ENCODE measurements at places on chromosomes 16 and 17.

DNA sequence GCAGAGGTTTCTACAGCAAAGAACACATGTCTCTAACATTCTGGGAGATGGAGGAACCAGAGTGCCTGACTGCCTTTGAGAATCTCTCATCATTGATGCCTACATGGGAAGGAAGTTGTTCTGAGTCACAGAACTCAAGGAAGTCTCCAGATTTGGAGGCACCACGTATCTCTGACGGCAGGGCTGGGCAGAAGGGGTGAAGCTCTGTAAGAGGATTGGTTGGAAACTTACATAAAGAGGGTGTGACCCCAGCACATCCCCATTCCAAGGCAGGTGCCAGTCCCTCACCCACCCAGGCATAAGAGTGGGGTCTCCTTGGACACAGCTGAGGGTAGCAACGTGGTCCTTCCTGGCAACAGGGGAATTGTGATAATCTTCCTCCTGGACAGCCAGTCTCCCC, 17.4 kb downstream of the TNFRSF13B start:
- no peak for DNase-seq

- peak; percentile 65 for DNase-seq
These were observed 8.7 kb downstream of the CLUAP1 start for GRCh38 chr16:3509470-3509928.

GRCh38 chr17:5745111-5745813, 161.0 kb upstream of the NLRP1 start:
- no peak for DNase-seq

GRCh38 chr16:87027056-87027616, 290.1 kb downstream of the C16orf95 start:
- no peak for DNase-seq

- DNase-seq: no peak
These were observed 196.8 kb downstream of the CBLN1 start for GRCh38 chr16:49084628-49085390.

- no peak for DNase-seq
These were observed 2.2 kb upstream of the NF1 start for GRCh38 chr17:31092475-31093064.

- DNase-seq: no peak
These were observed 617 bp downstream of the ARMC7 start for GRCh38 chr17:75110234-75110937.

- DNase-seq: no peak
These were observed 97.1 kb upstream of the MYOCD start for GRCh38 chr17:12568358-12569251.

DNA sequence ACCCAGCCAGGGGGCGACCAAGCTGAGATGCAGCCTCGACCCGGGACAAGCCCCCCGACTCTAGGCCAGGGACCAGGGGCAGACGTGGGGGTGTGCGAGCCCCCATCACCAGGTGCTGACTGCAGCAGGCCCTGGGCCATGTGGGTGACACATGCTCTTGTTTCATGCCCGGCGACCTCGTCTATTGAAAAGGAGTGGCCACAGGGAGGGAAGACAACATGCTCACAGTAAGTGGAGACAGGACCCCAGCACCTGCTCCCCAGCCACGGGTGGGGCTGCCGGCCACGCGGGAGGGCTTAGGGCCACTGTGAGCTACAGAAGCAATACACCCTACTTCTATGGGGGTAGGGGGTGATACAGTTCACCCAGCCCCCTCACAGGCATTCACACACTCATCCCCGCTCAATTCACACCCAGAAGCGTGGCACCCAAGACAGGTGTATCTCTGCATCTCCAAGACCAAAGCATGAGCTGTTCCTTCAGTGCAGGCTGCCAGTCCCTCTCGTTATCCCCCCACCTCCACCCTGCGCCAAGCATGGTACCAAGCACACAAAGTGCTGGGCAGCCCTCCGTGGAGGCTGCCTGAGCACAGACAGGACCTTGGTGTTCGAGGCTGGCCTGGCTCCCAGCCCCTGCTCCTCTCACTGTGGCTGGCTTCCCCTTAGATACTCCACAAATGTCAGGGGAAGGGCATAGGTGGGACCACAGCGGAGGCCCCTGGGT, 13.6 kb downstream of the VASN start:
- no peak for DNase-seq

DNA sequence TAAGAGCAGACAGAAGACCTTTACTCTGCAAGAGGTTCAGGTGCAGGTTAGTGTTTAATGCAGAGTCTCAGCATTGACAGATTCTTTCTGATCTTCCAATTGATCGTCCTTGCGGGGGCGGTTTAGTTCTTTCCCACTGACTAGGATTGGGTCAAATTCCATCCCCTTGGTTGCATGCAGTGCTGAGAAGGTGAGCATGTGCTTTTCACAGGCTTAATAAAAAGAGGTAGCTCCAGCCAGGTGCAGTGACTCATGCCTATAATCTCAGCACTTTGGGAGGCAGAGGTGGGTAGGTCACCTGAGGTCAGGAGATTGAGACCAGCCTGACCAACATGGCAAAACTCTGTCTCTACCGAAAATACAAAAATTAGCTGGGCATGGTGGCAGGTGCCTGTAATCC, 7.5 kb upstream of the ITGAD start:
- no peak for DNase-seq

GRCh38 chr17:55463600-55463999, 42.0 kb upstream of the MMD start:
- no peak for DNase-seq

- DNase-seq: no peak
These were observed 4.4 kb downstream of the EPN3 start for GRCh38 chr17:50536683-50537646.

GRCh38 chr16:84044118-84044488, 1.5 kb upstream of the SLC38A8 start:
- DNase-seq: no peak

- no peak for DNase-seq
These were observed 16.0 kb downstream of the VAC14 start for GRCh38 chr16:70784692-70785555.

- DNase-seq: no peak
These were observed 66.9 kb downstream of the MYO18A start for GRCh38 chr17:29113334-29113733.

DNA sequence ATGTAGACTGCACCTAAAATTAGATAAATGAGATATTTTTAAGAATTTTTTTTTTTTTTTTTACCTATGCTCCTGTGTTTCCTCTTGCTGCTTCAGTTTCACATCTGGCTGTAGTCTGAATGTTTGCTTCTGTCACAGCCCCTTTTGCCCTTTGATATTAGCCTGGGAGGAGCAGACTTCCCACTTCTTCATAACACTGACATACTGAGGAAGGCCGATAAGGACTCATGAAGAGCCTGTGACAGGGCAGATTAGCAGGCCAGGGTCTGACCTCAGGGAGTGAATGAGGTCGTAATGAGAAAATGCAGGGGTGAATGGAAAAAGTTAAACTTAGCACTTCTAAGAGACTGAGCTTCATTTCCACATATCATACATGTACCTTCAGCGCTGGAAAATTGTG, at the start of gene SLFN14:
Gene SLFN14 (minus strand): TSS at position 117 of the 400 bp plus-strand sequence. CDS start 2,757 bp downstream, outside the sequence.
- DNase-seq: no peak

- DNase-seq: no peak
These were observed 24.4 kb upstream of the ETV4 start for GRCh38 chr17:43570518-43570928.

GRCh38 chr17:47869114-47869513, 18.2 kb upstream of the SP6 start:
- no peak for DNase-seq

- DNase-seq: no peak
These were observed 7.6 kb downstream of the SCPEP1 start for GRCh38 chr17:56985371-56986162.

DNA sequence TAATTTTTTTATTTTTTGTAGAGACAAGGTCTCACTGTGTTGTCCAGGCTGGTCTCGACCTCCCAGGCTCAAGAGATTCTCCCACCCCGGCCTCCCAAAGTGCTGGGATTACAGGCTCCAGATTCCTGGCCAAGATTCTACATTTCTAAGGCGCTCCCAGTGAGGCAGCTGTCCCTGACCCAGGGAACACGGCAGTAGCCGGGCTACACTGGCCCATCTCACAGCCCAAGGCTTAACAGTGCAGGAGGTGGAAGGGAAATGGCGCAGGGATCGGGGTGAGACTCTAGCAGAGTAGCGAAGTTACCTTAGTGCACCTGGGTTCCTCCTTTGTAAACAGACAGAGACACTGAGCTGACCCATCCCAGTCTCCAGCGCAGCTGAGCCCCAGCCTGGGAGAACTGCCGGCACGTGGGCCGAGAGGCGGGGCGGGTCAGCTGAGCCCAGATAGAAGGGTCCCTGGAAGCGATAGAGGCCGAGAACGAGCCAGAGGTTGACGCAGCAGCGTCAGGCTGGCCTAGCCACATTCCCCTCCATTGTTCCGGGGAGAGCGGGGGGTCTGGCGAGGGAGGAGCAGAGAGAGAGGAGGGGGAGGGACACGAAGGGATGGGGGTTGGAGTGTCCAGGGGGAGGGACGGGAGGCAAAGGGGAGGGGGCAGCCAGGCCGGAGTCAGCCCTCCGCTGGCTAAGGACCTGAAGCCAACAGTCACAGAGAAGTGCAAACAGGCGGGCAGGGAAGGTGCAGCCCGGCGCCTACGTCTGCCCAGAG, 2.5 kb downstream of the CARHSP1 start:
- DNase-seq: no peak

- DNase-seq: no peak
These were observed 2.2 kb upstream of the KSR1 start for GRCh38 chr17:27454089-27454488.

- no peak for DNase-seq
These were observed 60.7 kb upstream of the METRNL start for GRCh38 chr17:83018658-83019193.

DNA sequence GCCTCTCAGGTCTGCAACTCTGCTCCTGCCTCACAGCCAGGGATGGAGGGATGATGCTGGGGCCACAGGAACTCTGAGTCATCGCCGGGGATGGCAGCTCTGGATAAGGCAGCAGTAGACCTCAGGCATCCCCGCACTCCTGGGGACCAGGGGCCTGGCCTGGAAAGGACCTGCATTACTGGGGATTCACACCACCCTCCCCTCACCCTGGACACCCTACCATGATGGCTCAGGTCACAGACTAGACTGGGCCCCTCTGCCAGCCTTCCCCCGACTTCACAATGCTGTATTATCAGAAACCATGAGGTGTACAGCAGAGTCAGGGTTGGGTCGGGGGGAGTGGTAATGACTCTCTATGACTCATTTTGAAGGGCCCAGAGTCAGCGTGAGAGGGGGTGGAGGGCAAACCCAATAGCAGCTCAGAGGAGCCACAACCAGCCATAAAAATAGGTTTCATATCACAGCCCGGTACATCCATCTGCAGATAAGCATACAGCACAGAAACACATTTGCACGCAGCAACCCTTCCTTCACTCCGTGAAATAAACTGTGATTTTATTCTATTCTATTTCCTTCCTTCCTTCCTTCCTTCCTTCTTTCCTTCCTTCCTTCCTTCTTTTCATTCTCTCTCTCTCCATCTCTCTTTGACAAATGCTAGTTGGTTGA, 28.8 kb downstream of the DYNLRB2 start:
- peak; percentile 36 for DNase-seq

DNA sequence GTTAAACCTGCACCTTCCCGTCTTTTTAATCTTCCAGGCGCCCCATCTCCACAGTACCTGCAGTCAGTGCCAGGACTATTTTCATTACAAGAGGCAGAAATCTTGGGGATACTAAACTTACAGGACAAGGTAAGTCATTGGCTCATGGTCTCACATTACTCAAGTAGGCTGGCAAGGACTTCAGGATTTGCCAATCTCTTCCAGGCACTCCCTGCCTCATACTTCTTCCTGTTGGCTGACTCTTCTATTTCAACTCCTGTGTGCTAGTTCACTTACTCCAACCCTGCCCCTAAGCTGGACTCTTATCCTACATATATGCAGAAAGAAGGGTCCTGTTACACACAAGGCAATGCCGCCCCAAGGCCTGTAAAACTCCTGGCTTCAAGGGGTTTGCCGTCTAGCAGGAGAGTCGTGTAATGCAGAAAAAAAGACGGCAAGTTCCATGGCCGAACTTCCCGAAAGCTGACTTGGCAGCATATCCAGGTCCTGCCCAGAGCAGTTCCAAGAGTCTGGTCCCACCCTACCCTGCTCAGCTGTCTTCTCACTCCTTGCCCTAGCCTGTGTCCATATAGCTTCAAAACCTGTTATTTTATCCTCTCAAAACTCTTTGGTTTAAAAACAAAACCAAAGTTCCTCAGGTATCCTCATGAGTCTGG, 14.8 kb downstream of the ERN1 start:
- no peak for DNase-seq

DNA sequence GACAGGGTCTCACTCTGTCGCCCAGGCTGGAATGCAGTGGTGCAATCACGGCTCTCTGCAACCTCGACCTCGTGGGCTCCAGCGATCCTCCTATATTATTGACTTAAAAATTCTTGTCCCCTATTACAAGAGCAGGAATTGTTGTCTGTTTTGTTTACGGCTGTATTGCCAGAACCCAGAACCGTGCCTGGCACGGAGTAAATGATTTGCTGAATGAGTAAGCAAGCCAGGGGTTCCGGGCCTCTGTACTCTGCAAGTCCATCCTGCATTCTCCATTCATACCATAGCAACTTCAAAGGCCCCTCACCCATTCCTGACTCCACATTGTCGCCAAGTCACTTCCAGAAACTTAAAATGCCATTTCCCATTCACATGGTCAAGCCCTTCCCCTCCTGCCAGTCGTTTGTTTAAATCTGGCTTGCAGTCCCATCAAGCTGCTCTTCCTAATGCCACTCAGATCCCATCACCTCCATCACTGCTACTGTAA, 6.9 kb downstream of the ADCY9 start:
- DNase-seq: no peak

DNA sequence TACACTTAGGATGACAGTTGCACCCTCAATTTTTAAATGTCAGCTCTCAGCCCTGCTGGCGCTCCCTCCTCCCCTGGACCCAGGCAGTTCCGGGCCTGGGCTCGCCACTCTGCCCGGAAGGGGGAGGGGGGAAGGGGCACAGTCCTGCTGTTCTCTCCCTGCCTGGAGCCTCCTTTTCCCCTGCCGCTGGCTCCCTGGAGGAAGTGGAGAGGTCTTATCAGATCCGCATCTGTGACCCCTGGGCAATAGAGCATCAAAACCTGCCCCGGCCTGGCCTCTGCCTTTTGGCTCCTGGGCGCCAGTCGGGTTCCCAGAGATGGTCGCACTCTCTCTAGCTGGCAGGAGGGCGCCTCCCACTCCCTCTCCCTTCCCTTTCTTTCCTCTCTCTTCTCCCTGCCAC, 149.3 kb downstream of the IRF8 start:
- DNase-seq: no peak

- DNase-seq: no peak
These were observed 75.6 kb upstream of the PLCG2 start for GRCh38 chr16:81703177-81704155.

- DNase-seq: no peak
These were observed 218.8 kb downstream of the RAB11FIP4 start for GRCh38 chr17:31609996-31610910.

- DNase-seq: no peak
These were observed 2.2 kb downstream of the SERPINF2 start for GRCh38 chr17:1744551-1745512.

DNA sequence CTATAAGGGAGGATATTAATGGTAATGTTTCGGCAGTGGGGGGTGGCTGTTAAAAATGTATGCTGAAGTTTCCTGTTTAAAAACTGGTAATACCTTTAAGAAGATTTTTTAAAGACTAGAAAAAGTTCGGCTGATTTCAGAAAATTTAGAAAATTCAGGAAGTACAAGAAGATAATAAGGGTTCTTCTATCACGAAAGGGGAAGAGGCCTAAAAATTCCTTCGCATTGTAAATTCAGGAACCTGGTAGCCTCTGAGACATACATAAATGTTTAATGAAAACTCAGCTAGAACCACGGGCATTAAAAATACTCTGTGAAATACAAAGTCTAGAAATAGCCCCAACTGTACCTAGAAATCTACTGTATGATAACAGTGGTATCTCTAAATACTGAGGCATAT, 181.2 kb downstream of the PARN start:
- no peak for DNase-seq

GRCh38 chr17:28916302-28916934, 13.5 kb upstream of the DHRS13 start:
- peak; percentile 30 for DNase-seq

Data from activated T-cell treated with anti-CD3 and anti-CD28 coated beads for 1 hour (primary cell).